ENCODE measurements at places on chromosomes 11 and 22.

DNA sequence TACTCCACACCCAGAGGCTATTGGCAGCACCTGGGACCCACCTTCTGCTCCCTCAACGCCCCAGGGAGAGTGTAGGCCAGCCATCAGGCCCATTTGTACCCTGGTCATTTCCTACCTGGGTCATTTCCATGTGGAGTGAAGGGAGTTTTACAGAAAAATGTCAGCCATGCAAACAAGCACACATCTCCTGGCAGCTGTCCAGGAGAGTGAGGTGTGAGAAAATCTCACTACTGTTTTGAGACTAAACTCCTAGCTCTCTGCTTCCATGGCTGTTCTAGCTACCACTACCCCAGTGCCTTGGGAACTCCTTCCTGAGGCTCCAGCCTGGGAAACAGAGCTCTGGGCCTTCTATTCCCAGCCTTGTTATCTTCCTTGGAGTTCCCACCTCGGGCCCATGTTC, 2.8 kb upstream of the TMPRSS13 start:
- DNase-seq: no peak
- no peaks in the 10 kb centered on the region for H3K27me3 ChIP-seq
- H3K27ac ChIP-seq: no peak overlapping the region
- H3K4me1 ChIP-seq: peaks cover 7% of the 10 kb centered on the region
- no peak overlapping the region for H3K4me3 ChIP-seq

DNA sequence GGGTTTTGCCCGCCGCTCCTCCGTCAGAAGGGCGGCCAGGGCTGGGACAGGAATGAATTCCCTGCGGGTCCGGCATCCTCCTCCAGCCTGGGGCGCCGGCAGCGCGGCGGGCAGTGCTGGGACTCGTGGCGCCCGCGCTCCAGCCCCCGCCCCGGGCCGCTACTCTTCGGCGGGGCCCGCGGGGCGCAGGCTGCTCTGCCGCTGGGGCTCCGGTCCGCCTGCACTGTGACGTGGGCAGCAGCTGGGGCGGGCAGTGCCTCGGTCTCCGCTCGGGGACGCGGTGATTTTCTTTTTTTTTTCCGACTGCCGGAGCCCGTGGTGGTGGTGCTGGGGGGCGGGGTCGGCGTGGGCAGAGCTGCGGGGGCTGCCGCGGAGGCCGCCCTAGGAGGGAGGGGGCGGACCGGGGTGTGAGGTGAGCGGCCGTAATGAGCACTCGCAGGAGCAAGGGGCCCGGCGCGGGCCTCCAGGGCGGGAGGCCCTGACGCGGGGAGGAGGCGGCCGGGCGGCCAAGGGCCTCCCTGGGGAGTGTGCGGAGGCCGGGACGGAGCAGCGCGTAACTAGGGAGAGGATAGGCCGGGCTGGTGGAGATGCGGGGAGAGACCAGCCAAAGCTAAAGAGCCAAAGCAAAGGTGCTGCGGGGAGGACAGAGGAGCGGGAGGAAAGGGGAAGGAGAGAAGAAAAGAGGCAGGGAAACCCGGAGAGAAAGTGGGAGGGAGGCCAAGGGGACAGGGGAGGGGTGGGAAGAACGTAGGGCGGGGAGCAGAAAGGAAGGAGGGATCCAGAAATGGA, 73.3 kb upstream of the ZBED5 start:
- peak; percentile 94 for DNase-seq
- H3K27ac ChIP-seq: peak overlapping the region; percentile 96
- H3K4me3 ChIP-seq: peak overlapping the region; percentile 25
- H3K27me3 ChIP-seq: no peaks in the 10 kb centered on the region
- no peaks in the 10 kb centered on the region for H3K36me3 ChIP-seq
- H3K4me1 ChIP-seq: peaks cover 22% of the 10 kb centered on the region

DNA sequence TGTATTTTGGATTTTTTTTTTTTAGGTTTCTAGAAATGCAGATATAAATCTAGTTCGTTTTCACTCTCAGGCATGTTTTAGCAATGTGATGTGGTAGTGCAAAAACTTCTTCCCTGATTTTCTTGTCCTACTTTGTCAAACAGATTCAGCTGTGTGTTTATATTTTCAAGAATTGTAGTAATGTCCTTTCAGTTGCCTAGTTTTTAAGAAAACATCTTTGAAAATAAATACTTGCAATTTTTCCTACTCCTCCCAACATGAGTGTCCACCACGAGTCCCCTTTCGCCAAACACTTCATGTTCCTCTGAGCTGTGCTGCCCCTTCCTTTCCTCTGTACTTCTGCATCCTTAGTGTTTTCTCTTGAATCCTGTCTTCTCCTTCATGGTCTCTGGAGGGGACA, 686.9 kb downstream of the NTM start:
- no peak overlapping the region for H3K4me3 ChIP-seq
- H3K27ac ChIP-seq: no peak overlapping the region
- H3K27me3 ChIP-seq: peaks cover 13% of the 10 kb centered on the region
- no peaks in the 10 kb centered on the region for H3K4me1 ChIP-seq
- no peak for DNase-seq

DNA sequence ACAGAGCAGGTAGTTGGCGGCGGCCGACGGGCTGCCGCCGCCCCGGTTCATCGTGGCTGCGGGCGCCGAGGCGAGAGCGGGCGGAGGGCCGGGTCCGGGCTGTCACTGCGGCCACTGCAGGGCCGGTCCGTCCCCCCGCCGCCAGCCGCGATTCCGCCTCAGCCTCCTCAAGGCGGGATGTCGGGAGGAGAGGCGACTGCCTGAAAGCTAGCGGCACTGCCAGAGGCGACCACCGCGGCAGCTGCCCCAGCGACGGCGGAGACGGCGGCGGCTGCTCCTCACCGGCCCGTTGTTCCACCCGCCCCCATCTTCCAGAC, 234 bp downstream of the SESN3 start:
- DNase-seq: no peak
- peak overlapping the region; percentile 41 for H3K4me3 ChIP-seq
- H3K27ac ChIP-seq: peak overlapping the region; percentile 88
- no peaks in the 10 kb centered on the region for H3K27me3 ChIP-seq
- H3K36me3 ChIP-seq: no peaks in the 10 kb centered on the region

DNA sequence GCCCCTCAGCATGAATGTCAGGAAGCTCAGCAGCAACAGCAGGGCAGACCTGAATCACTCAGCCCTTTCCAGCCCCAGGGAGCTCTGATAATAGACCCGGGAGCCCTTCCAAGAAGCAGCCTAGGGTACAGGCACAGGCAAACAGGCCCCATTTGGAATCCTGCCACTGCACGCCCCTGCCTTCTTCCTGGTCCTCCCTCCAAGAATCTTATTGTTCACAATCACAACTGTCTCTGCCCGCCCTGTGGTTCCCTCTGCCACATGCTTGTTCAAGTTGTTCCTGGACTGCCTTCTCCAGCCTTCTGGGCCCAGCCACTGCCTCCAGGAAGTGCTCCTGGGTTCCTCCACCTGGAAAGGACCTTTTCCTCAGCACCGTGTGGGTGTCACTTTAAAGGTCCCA, 54.6 kb downstream of the LRRC32 start:
- DNase-seq: no peak
- H3K27ac ChIP-seq: peak overlapping the region; percentile 31
- H3K4me1 ChIP-seq: peaks cover 3% of the 10 kb centered on the region
- H3K4me3 ChIP-seq: no peak overlapping the region

DNA sequence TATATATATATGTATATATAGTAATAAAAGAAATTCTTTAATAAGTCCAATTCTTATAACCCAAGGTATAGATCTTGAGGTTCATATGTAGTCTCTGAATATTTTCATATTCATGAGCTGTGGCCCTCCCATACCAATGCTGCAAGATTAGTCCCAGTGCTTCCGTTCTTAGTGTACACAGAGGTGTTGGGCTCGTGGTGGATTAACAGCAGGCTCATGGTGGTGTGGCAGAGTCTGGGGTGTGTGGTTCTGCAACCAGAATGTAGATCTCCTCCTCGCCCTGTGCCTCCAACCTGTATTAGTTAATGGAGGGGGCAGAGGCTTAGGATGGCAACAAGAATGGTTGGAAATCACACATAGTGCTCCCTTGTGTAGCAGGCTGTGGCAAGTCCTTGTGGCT, 16.8 kb downstream of the PRDM10 start:
- H3K27me3 ChIP-seq: no peaks in the 10 kb centered on the region
- no peaks in the 10 kb centered on the region for H3K4me1 ChIP-seq
- no peaks in the 10 kb centered on the region for H3K36me3 ChIP-seq
- no peak overlapping the region for H3K27ac ChIP-seq
